B cell (primary cell): ENCODE measurements at places on chromosomes 7 and 10.

- no peak for DNase-seq
Measured at GRCh38 chr10:78852466-78853240, 216.1 kb upstream of the ZMIZ1 start.

GRCh38 chr7:22193450-22193983 is 163.4 kb downstream of the RAPGEF5 start:
- DNase-seq, result no peak

- DNase-seq, result no peak
Measured at GRCh38 chr7:96303686-96304443, 18.0 kb downstream of the SLC25A13 start.

DNA sequence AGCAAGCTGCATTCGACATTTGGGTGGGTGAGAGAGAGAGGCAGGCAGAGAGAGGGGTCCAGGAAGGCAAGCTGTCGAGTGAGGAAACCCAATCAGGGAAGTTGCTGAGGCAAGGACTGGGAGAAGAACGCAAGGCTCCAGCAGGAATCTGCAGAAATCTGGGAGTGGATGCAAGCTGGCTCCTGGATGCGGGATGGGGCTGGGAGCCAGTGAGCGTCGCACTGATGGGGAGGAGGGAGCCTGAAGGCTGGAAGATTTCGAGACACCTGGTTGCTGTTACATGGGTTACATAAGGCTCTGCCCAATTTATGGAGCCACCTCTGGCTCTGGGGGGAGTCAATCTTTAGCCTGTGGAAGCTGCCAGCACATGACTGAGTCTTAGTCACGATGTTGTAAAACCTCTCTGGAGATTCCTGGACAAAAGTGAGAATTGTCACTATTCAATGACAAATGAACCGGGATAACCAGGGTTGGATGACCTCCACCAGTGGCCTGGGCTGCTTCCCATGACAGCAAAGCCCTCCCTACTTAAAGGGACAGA is 51.1 kb upstream of the ADRB1 start:
- no peak for DNase-seq

DNA sequence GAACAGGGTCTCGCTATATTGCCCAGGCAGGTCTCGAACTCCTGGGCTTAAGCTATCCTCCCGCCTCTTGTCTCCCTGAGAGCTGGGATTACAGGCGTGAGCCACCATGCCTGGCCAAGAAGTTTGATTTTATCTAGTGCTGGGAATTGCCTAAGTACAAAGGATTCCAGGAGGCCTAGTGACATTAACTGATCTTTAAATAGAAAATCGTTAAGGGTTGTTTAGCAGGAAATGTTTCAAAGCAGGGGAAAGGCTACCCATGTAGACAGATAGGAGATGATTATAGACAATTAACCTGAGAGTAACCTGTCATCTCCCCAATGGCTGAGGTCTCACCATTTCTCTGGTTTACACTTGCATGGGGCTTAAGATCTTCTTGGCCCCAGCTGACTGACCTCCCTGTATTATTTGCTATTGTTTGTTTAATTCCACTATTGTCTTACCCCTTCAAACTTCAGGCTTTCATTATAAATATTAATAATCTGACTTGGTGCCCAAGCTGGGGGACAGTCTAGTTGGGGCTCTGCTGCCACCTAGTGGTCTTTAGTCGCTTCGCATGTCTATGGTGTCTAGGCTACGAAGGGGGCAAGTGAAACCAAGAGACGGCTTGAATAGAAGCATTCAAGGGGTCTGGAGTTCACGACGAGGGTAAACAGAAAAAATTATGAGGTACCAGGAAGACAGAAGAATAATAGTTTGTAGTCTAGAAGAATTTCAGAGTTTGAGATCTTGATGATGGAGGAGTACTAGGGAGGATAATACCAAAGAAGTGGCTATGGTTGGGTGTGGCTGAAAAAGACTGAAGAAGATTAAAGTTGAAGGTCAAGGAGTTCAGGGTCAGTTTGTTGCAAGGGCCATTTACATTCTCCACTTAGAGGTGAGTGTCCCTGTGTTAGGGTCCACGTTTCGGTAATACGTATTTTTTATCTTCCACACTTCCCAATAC is 40.4 kb upstream of the BPGM start:
- DNase-seq, result peak; percentile 72

DNA sequence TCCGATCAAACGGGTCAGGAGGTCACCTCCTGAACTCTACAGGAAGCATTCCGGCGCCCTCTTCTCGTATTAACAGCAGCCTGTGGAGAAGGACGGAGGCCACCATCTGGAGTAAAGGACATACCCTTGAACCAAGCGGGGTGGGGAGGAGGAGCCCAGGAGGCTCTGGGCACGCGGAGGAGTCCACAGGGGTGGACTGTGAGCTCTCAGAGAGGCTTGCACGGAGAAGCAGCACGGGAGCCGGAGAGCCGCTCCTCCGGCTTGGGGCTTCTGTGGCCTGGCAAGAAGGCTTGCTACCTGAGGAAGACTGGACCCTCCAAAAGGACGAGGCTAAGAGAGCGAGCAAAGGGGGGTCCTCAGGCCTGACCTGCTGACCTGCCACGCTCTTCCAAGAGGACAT is 77.9 kb downstream of the MAD1L1 start:
- no peak for DNase-seq

DNA sequence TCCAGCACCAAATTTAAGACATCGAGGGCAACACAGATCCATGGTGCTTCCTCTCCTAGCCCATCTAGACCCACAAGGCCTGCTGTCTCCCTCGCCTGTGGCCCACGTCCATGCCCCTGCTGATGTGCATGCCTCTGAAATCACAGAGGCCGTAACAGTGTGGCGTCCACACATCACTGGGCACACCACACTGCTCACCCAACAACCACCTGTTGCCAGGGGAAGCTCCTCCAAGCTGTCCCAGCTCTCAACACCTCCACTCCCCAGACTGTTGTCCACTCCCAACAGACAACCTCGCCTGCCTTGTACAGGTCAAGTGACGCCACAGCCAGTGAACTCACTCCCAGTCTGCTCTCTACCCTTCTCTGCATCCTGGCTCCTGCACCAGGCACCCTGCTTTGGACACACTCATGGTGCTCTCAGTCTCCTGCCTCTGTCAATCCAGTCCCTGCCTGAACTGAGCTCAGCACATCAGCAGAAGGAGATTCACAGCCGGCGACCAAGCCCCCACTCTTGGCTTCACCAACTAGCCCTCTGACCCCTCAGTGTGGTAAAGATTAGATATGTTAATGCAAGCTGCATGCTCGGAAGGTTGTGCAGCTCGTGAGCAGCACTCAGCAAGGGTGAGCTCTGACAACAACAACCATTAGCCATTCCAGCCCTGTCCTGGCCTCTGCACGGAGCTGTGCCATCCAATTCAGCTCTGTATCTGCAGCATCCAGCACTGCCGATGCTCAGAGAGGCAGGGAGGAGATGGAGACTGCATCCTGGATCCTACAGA is 197.0 kb downstream of the TNS3 start:
- no peak for DNase-seq

DNA sequence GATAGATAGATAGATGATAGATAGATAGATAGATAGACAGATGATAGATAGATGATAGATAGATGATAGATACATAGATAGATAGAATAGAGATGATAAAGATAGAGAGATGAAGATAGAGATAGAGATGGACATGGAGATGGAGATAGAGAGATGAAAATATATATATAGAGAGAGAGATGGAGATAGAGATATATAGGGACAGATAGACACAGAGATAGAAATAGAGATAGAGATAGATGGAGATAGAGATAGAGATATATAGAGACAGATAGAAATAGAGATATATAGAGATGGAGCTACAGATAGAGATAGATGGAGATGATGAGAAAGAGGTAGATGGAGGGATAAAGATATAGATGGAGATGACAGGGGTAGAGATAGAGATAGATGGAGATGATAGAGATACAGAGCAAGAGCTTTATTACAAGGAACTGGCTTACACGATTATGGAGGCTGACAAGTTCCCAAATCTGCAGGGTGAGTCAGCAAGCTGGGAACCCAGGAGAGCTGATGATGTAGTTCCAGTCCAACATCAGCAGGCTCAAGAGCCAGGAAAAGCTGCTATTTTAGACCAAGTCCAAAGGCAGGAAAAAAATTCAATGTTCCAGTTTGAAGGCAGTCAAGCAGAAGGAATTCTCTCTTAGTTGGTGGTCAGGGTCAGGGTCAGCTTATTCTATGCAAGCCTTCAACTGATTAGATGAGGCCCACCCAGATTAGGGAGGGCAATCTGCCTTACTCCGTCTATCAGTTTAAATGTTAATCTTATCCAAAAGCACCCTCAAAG is 37.1 kb downstream of the CAV1 start:
- no peak for DNase-seq

DNA sequence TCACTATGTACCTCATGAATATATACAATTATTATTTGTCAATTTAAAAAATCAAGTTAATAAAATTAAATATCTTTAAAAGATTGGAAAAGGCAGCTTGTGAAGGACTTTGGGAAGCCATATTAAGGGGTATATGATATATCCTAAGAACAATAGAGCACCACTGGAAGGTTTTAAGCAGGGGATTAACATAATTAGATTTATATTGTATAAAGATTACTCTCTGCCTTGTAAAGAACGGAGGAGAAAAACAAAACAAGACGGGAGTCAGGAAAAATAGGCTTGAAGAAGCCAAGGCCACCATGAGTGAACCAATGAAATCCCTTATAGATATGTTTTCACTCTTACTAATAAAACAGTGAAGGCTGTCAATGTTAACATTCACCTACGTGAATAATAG is 11.1 kb upstream of the CNNM1 start:
- DNase-seq, result no peak

DNA sequence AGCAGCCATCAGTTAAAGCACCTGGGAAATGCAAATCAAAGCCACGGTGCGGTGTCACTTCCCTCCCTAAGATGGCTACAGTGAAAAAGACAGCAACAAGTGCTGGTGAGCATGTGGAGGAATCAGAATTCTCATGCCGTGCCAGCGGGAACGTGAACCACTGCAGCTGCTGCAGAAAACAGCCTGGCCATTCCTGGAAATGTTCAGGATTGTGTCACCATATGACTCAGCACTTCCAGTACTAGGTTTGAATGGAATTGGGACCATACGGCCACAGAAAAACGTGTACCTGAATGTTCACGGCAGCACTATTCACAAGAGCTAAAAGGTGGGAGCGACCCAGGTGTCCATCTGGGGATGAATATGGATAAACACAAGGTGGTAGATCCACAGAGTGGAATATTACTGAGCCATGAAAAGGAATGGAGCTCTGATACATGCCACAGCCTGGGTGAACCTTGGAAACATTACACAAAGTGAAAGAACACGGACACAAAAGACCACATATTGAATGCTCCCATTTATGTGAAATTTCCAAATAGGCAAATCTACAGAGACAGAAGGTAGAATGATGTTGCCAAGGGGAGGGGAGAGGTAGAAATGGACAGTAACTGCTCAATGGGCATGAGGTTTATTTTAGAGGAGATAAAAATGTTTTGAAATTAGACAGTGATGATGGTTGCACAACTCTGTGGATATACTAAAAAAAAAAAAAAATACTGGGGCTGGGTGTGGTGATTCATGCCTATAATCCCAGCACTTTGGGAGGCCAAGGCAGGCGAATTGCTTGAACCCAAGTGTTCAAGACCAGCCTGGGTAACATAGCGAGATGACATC is 61.6 kb downstream of the MICALL2 start:
- DNase-seq, result no peak

GRCh38 chr10:4257939-4258465 is 473.0 kb upstream of the KLF6 start:
- no peak for DNase-seq

DNA sequence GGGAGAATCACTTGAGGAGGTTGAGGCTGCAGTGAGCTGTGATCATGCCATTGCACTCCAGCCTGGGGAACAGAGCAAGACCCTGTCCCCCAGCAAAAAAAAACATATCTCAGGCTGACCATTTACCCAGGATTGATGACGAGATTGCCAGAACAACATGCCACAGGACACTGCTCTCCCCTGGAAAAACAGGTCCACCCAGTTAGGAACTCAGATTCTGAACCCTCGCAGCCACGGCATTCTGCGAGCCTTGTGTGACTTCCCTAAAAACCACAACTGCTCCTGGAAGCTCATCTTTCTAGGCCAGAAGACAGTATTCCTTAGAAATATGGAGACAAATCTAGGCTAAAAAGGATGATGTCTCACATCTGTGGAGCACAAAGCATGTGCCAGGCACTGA is 42.1 kb upstream of the SH2B2 start:
- DNase-seq, result no peak

DNA sequence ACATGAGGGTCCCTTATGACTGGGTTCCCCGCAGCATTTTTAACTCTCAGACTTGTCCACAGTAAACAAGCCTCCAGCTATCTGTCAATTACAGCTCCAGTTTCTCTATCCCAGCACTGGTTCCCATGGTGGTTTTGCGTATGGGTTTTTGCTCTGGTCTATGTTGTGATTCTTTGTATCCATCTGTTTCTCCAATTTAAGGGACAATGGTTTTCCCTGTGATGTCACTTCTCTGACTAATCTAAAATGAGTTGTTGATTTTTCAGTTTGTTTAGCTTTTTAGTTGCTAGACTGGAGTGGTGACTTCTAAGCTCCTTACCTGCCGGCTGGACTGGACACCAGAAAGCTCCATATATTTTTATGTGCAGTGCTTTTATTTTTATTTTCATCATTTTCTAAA is 303.7 kb downstream of the INHBA start:
- no peak for DNase-seq

DNA sequence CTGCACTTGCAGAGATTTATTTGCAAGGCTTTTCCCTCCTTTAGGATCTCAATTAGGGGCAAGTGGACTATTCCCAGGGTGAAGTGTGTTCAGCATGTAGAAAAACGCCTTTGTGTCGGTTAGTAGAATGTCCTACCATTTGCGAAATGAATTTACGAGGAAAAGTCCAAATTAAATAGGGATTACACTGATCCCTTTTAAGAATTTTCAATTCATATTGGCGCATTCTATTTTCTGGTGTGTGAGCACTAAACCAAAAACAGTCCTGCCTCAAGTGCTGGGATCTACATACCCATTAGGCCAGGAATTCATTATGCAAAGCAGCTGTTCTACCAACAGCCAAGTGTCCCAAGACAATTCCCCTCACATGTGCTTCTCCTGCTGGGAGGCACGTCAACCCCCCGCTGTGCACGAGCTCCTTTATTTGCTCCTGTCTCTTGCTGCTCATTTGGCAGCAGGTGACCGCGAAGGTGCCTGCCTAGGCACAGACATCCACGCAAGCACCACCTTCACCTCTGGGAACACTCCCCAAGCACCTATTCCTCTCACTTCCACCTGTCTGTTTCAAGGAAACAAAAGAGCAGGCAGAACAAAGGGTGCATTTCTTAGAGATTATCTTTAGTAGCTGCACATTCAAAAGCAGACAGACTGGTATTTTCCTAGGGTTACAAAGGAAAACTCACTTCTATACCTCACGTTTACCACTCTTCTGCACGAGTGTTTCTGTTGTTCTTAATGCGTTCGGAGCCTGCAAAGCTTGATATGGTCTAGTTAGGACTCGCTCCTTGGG is 134.6 kb upstream of the FGFR2 start:
- DNase-seq, result no peak

- no peak for DNase-seq
Measured at GRCh38 chr10:70586348-70586930, 16.1 kb downstream of the PRF1 start.

- peak; percentile 58 for DNase-seq
Measured at GRCh38 chr10:50275650-50276235, 24.4 kb upstream of the ASAH2 start.

- no peak for DNase-seq
Measured at GRCh38 chr7:7710469-7710868, 7.9 kb downstream of the RPA3 start.
